ENCODE measurements at places on chromosomes 16 and 17. TPM values are rescaled to one million over a fixed set of nuclear protein-coding genes. Genes with fewer than 3 reads are reported as not detected.

The HAP1 gene
- total RNA-seq, result not detected

The ARL5C gene
- total RNA-seq, result not detected

The EME1 gene
- total RNA-seq, result 3.4 TPM

The MMP28 gene
- total RNA-seq, result 12.9 TPM

The HIC1 gene
- total RNA-seq, result 91.3 TPM

The CD300H gene
- total RNA-seq, result not detected

Measured in pericardium fibroblast (primary cell).